ENCODE measurements at places on chromosomes 1 and 21.

GRCh38 chr1:20160034-20160433 is 20.9 kb downstream of the PLA2G2F start:
- DNase-seq: no peak

GRCh38 chr1:96309783-96310182 is 411.8 kb upstream of the PTBP2 start:
- DNase-seq: peak; percentile 60

GRCh38 chr1:63475761-63476160 is 47.3 kb downstream of the ITGB3BP start:
- DNase-seq: peak; percentile 30

GRCh38 chr1:162087111-162087510 is 17.6 kb downstream of the NOS1AP start:
- DNase-seq: no peak

- DNase-seq: no peak
Measured at GRCh38 chr1:94954263-94955220, 27.6 kb upstream of the CNN3 start.

Data from fibroblast of skin of scalp (primary cell).